ENCODE measurements at places on chromosomes 1 and 21.

DNA sequence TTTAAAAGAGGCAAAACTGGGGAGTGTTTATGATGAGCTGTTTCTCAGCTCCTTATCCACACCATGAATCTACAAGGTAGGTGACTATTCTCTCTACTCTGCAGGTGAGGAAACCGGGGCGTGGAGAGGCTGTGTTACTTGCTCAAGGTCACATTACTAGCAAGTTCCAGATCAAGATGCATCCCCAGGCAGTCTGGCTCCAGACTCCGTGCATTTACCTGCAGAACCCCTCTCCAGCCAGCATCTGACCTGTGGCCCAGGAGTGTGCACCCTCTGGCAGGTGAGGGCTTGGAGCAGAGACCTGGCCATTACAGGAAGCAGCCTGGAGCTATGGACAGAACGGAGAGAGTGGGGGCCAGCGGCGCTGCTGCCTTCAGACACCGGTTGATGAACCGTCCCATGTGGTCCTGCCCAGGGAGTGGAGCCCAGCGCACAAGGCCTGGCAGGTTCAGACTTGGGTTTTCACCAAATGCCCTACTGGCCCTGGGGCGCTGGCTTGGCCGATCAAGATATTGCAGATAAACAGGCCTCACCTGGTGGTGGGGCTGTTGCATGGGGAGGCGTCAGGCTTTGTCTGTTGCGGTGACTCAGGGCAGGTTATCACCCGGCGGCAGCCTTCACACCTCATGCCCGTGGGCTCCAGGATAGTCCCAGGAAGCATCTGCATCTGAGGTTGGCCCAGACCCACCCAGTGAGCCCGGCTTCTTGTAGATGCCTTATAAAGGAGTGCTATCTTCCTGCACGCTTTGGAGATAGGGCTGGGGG lies 29.2 kb upstream of the WNT4 start:
- DNase-seq: no peak

DNA sequence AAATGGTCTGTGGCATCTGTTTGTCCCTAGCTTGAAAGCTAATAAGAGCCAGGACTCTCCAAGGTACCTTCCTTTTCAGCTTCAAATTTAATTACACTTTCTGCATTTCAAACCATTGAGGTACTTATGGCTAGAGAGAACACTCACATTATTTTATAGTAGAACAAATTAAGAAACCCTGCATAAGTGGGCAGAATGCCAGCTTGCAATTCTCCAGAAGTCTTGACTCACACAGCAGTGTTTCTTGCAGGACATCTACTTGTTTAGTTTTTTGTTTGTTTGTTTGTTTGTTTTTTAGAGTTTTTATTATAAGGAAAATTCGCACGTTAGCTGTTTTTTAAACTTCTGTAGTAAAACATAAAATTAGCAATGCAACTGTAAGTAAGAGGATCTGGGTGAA lies 397.2 kb downstream of the NEGR1 start:
- no peak for DNase-seq

DNA sequence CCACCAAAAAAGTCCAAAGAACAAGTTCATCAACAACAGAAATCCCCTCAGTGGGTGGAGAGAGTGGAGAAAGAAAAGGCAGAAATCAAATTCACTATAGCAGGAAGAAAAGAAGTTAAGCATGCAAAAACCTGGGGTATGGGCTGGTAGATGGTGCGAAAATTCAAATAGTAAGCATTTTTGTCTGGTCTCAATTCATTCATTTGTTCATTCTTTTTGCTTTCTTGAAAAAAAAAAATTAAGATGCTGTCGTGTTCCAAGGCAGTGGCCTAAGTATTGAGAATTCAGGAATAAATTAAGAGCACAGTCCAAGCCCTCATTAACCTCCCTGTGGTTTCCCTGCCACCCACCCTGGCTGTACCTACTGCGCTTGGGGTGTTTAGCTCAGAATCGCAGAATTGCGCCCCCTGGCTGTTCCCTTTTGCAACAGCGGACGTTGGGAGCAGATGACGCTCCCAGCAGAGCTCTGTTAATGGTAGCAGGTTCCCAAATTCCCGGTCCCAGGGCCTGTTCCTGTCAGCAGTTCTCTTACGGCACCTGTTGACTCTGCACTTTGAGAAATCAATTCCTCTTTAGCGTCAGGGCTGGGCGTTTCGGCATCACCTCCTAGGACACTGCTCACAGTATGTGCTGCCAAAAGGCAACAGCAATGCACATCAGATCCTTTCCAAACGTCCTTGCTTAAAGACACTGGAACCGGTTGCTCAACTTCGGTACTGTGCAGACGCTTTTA lies 34.0 kb upstream of the SSX2IP start:
- peak; percentile 14 for DNase-seq

GRCh38 chr1:152461544-152461943 lies 47.5 kb upstream of the CRNN start:
- peak; percentile 80 for DNase-seq

- no peak for DNase-seq
These were observed 56.8 kb downstream of the COL6A1 start for GRCh38 chr21:46038341-46038829.

DNA sequence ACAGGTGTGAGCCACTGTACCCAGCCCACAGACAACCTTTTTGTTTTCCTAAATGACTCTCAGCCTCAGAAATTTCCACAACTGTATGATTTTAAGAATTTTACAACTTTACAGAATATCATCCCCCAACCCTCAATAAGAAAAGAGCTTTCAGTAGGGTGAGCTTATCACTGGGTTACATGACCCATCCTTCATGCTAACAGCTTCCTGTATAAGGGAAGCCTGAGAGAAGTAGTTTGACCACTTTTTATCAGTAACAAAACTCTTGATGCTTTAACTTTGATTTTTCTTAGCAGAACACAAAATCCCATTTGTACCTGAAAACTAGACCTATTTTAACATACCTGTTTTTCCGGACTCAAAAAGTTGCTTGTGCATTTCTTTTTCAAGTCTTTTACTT lies 9.7 kb upstream of the MYBPHL start:
- DNase-seq: no peak

DNA sequence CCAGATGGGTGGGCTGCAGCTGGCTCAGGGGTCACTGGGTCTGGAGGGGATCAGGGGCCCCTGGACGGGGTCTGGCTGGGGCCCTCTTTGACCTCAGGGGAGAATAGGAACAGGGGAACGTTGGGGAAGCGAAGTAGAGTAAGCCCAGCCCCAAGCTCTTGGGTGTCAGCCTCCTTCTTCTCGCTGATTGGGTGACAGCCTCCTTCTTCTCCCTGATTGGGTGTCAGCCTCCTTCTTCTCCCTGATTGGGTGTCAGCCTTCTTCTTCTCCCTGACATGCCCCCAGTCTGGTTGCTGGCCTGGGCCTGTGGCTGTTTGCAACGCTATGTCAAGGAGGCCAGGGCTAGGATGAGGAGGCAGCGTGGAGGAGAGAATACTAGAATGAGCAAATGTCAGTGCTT lies 76.7 kb upstream of the CASZ1 start:
- peak; percentile 8 for DNase-seq
